Kidney (tissue), 22 donors: ENCODE measurements at places on chromosomes 6 and 20.

- no peak for DNase-seq
Measured at GRCh38 chr6:53301801-53302537, 46.8 kb downstream of the ELOVL5 start.

DNA sequence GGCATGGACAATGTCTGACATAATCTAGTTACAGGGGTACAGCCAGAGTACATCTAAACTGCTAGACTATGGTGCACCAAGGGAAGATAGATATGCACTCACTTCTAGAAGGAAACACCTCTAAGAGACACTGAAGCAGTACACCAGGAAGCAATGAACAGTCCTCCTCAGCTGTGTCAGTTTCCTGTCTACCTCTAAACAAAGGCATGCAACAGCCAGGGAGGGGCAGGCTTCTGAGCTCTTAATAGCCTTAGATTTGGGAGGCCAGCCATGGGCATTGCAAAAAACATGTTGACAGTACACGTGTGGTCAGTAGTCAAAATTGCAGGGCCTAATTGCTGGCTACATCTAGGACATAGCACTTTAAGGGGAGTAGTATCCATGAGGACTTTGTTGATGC lies 21.4 kb downstream of the CRYBG1 start:
- no peak for DNase-seq

- no peak for DNase-seq
Measured at GRCh38 chr6:24549674-24550353, 55.0 kb downstream of the ALDH5A1 start.

DNA sequence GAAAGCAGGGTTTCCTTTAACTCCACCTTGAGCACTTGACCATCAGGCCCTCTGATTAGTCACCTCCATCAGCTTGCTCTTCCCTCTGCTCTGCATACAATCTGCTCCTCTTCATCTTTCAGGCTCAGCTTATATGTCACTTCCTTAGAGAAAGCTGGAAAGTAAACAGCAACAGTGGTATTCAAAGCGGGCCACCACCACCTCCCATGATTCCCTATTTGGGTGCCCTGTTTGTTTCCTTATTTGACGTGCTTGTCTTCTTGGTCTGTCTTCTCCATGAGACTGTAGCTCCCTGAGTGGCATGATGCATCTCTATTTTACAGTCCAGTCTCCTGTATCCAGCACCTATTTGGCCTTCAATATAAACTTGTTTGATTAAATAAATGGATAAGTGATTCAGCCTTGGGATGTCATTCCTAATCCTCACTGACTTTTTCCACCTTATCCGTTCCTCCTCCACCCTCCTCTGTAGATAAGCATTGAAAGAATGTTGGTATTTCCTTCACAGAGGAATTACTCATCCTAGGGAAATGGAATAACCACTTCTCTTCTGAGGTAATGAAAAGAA lies 102.8 kb upstream of the SGK1 start:
- no peak for DNase-seq

- no peak for DNase-seq
Measured at GRCh38 chr20:14617123-14617522, 279.7 kb upstream of the FLRT3 start.

DNA sequence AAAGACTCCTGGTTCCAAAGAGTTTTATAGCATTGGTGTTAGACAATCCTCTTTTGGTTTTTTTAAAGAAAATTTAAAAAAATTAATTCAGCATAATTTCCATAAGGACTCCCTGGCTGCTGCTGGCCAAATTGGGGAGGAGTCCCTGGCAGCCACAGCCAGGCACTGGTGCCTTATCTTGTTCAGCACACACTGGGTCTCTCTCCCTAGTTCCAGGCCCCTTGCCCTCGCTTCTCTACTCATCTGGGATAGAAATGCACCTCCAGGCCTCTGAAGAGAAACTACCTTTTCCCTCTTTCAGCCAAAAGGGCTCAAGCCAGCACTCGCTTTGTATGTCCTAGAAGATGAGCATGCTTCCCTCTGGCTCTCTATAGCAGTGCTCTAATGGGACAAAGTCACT lies 13.4 kb upstream of the MAPK13 start:
- no peak for DNase-seq

DNA sequence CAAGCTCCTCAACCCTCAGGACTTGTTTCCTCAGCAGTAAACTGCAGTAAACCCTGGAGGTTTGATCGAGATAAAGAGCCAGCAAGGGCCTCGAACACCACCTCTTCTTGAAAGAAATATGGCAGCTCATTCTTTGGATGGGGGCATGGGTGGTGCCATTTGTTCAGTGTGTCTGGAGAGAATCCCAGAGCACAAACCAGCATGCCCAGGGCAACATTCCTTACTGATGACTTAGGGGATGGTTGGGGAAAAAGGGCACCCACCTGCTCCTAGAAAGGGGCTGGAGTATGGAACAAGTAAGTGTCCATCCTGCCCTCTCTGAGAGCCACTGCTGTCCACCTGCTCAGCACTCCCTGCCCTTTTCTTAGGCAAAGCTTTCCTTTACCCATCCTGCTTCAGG lies 31.3 kb upstream of the ZFAND3 start:
- no peak for DNase-seq

DNA sequence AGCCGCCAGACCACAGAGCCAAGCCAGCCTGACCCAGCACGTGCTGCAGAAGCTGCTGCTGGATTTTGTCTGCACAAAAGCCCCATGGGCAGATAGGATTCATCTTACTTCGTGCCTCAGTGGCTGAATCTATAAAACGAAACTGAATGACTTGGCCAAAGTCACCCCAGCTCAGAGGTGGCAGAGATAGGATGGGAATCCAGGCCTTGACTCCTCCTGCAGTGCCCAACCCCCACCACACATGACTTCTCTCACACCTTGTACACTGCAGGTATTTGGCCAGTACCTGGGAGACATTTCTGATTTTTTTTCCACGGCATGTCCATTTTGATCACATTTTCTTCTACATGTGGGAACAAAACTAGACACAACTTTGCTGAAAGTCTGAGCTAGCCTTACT lies 182.1 kb downstream of the ANKRD60 start:
- DNase-seq, result no peak

GRCh38 chr20:23115822-23116221 lies 29.7 kb upstream of the CD93 start:
- no peak for DNase-seq

- DNase-seq, result peak; percentile 66
Measured at GRCh38 chr6:33610779-33611732, 10.1 kb upstream of the ITPR3 start.

GRCh38 chr20:52569201-52569600 lies 377.6 kb upstream of the ZFP64 start:
- DNase-seq, result no peak

DNA sequence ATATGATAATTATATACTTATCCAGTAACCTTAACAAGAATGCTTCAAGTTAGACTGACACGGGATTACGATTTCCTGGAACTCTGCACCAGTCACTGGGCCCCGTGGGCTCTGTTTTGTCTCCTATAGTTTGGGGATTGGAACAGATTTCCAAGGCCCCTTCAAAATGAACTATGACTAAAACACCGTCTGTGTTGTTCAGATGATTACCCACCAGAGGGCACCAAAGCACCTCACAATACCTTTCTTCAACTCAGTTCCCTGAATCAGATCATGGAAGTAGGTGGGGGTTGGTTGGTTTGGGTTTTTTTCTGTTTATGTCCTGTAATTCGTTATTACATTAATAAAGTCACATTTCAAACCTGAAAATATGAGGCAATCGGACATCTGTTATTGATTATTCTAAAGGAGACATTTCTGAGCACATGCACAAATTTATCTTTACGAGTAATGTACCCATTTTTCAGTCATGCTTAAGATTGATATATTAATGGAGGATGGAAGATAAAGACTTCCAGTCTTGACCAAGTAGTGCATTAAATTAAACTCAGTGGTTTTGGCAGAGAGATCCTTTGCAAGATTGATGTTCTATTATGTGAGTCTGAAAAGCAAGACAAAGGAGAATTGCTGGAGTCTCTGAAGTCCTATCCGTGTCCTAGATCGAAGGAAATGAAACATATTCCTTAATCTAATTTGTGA lies 112.0 kb upstream of the COL21A1 start:
- peak; percentile 87 for DNase-seq

GRCh38 chr6:46734867-46735719 lies at the start of gene PLA2G7:
PLA2G7 (minus strand) TSS chr6:46735375; CDS start chr6:46722891, 12,484 bp downstream.
- peak; percentile 82 for DNase-seq

- no peak for DNase-seq
Measured at GRCh38 chr20:10430000-10430466, 4.0 kb downstream of the MKKS start.

GRCh38 chr20:2698186-2698817 lies 5.7 kb downstream of the EBF4 start:
- DNase-seq, result no peak

- DNase-seq, result no peak
Measured at GRCh38 chr6:76342611-76343160, 270.2 kb upstream of the IMPG1 start.

DNA sequence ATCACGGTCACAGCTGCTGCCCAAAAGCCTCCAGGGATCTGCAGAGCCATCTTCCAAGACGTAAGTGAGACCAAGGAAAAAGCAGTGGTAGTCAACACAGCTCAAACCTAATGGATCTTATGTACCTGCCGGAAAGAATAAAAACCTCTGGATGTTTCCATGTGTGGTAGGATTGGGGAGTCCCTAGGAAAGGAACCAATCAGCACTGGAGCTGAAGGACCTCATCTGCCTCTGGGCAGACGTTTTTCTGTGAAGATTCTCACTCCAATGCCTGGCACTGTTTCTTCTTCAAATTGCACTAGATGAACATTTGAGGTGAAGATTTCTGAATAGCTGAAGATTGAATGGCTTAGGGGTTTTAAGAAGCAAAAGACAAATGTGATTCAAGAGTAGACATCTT lies at the start of gene HLA-DQB2:
Gene HLA-DQB2, minus strand, starts transcription at position 112 of the 400 bp plus-strand sequence. Its CDS starts 62 bp downstream, at position 50.
- no peak for DNase-seq

- no peak for DNase-seq
Measured at GRCh38 chr20:22381812-22382416, 202.5 kb downstream of the FOXA2 start.

DNA sequence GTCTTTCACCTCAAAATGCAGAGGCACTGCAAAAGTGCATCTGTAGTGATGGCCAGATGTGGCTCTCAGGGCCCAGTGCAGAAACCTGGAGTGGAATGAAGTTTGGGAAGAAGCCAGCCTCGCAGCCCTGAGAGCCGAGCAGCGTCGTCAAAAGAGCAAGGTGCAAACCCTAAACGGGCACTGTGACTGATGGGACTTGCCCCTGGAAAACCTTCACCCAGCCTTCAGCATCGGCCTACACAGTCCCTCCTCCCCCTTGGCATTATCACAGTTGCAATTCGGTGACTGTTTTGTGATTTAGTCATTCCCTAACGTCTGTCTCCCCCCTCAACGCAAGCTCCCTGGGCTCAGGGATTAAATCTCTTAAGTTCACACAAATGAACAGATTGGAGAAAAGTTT lies 38.6 kb downstream of the TAF4 start:
- peak; percentile 30 for DNase-seq

DNA sequence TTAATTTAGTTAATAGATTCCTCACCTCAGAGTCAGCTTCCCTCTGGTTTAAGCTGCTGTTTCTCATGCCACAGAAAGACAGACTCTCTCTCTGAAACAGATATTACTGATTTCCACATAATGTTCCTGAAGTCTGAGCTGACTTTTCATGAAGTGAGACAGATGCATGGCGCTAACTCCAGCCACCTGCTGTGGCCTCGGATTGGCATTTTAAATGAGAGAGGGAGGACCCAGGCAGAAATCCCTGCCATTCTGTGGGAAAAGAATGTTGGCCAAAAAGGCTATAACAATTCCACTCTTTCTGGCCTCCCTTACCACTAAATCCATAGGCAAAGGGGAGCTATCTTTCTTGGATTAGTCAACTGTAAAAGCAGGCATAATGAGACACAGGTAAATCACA lies 354.1 kb upstream of the CDH4 start:
- DNase-seq, result no peak

DNA sequence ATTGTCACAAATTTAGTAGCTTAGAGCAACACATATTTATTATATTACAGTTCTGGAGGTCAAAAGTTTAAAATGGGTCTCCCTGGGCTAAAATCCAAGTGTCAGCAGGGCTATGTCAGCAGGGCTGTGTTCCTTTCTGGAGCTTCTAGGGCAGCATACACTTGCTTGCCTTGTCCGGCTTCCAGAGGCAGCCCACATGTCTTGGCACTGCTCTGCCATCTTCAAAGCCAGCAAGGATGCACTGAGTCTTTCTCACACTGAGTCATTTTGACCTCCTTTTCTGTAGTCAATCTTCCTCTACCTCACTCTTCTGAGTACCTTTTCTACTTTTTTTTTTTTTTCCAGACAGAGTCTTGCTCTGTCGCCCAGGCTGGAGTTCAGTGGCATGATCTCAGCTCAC lies 39.0 kb downstream of the ADGRF4 start:
- DNase-seq, result no peak

DNA sequence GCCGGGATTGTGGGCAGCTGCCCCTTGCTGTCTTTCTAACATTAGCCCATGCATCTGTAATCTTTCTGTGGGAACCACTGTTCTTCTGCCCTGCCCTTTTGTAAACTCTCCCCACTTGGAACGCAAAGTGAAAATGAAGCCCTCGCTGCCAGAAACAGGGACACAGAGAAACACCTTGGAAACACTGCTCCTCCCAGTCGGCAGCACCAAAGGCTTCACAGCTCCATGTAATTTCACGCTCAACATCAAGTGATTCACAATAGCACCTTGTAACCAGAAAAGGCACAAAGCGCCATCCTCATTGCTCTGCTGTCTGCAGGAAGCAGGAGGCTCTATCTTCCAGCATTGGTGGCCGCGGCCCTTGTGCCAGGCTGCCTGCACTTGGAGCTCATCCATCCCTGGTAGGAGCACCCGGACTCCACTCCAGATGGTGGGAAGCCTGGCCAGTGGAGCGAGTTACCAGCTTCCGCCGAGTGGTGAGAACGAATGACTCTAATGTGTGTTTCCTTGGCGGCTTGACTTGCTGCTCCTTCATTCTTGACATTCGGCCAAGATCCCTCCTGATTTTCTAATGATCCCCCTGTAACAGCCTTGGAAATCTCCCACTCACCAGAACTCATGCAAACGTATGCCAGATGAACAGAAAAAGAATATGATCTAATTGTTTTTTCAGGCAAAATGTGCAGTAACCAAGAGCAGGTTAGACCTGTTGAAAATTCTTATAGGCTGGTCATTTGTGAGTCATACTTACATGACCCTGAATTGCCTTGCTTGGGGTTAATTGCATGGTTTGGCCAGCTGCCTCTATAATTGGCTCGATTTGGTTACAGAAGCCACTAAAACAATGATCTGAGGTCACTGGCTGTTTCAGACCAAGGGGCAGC lies 169.1 kb upstream of the CDYL start:
- peak; percentile 35 for DNase-seq

DNA sequence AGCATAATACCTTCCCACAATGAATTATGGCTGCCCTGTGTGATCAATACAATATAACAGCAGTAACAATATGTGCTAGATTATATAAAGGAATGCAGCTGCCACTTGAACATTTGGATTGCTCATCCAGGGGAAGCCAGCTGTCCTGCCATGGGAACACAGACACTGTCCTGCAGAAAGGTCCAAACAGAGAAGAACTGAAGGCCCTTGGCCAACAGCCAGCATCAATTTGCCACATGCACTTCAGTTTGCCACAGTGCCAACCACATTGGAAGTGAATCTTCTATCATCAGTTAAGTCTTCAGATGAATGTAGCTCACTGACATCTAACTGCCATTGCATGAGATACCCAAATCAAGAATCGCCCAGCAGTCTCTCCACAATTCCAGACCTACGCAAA lies 332.4 kb downstream of the PRKN start:
- DNase-seq, result no peak

GRCh38 chr6:3355011-3355357 lies 96.2 kb downstream of the PSMG4 start:
- DNase-seq, result no peak
